ENCODE measurements at places on chromosomes 6 and 20. TPM values are rescaled to one million over a fixed set of nuclear protein-coding genes. Genes with fewer than 3 reads are reported as not detected.
A peak's percentile ranks its signal among the peaks of the same experiment; 100 is the strongest.

GRCh38 chr6:118277631-118278030 is 270.5 kb upstream of the PLN start:
- peaks cover 21% of the 10 kb centered on the region for H3K27me3 ChIP-seq
- no peaks in the 10 kb centered on the region for H3K36me3 ChIP-seq
- no peak overlapping the region for H3K27ac ChIP-seq
- H3K4me3 ChIP-seq, result no peak overlapping the region
- H3K4me1 ChIP-seq, result no peaks in the 10 kb centered on the region

DNA sequence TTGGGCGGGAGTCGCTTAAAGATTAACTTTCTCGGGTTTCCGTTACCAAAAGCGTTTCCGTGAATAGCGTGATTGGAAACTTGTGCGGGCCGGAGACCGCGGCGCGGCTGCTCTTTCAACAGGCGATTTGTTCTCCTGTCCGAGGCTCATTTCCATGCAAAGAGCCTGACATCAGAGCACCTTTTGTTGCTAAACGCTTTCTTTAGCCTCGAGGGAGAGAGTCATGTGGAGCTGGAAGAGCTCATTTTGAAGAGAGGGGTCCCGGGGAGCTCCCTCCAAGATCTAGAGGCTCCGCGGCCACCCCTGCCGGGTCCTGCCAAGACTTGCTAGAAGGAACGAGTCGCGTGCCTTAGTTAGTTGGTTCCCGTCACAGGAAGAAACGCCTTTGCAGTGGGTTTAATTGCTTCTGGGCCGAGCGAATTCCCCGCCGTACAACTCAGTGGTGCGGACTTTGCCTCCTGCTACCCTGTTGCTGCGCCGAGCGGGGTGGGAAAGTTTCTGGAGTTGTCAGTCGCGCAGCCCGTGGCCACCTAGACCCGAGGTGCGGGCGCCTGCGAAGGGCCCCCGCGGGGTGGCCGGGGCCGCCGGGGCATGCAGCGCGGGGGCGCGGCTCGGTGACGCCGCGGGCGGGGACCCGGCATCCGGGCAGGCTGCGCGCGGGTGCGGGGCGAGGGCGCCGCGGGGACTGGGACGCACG is at the start of gene SASH1:
SASH1 (plus strand) TSS at position 489 of the 697 bp plus-strand sequence. CDS start 230 bp downstream, outside the sequence.
- no peaks in the 10 kb centered on the region for H3K27me3 ChIP-seq
- peak within 1 kb of the TSS; percentile 92 for H3K27ac ChIP-seq
- peak; percentile 94 for DNase-seq
- H3K36me3 ChIP-seq, result no peaks in the 10 kb centered on the region
- H3K4me1 ChIP-seq, result peaks cover 20% of the 10 kb centered on the region
- peak within 1 kb of the TSS; percentile 88 for H3K4me3 ChIP-seq

DNA sequence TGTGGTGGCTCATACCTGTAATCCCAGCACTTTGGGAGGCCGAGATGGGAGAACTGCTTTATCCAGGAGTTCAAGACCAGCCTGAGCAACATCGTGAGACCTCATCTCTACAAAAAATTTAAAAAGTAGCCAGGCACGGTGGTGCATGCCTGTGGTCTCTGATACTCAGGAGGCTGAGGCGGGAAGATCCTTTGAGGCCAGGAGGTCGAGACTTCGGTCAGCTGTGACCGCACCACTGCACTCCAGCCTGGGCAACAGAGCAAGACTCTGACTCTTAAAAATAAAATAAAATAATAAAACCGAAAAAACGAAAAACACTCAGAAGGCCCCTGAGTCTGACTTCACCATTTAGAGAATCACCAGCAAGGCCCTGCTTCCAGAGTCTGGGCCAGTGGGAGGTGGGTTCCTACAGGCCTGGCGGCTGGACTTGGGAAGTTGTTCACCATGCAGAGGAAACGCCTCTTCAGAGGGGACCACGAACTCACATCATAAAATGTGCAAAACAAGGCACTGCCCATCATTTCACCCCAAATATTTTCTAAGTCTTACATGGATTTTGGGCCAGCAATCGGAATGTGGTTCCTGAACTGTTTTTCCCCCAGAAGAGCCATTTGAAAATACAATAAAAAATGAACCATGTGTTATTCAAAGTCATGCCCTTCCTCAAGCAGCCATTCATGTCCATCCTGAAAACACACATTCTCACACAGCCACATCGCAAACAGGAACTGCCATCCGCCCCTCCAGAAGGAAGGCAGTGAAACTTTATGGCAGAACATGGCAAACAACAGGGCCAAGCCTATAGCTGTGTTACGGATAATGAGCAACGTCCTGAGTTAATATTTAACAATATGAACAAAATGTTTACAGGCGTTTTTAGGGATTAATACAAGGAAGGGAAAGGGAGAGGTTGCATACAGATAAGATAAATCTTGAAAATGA is 57.8 kb downstream of the SLC22A23 start:
- H3K36me3 ChIP-seq, result no peaks in the 10 kb centered on the region
- no peak overlapping the region for H3K4me3 ChIP-seq
- H3K27me3 ChIP-seq, result no peaks in the 10 kb centered on the region
- no peaks in the 10 kb centered on the region for H3K4me1 ChIP-seq

GRCh38 chr6:158662954-158663624 is 13.2 kb downstream of the SYTL3 start:
- DNase-seq, result no peak
- H3K4me1 ChIP-seq, result peaks cover 8% of the 10 kb centered on the region
- no peak overlapping the region for H3K27ac ChIP-seq
- H3K27me3 ChIP-seq, result no peaks in the 10 kb centered on the region
- H3K36me3 ChIP-seq, result no peaks in the 10 kb centered on the region

The PRPH2 gene
- total RNA-seq, result 3.3 TPM

Measured in osteoblast (primary cell).